Small intestine (tissue), 16 donors: ENCODE measurements at places on chromosomes 5 and 9.

GRCh38 chr9:89453452-89453851 is 44.5 kb downstream of the SEMA4D start:
- DNase-seq, result no peak

DNA sequence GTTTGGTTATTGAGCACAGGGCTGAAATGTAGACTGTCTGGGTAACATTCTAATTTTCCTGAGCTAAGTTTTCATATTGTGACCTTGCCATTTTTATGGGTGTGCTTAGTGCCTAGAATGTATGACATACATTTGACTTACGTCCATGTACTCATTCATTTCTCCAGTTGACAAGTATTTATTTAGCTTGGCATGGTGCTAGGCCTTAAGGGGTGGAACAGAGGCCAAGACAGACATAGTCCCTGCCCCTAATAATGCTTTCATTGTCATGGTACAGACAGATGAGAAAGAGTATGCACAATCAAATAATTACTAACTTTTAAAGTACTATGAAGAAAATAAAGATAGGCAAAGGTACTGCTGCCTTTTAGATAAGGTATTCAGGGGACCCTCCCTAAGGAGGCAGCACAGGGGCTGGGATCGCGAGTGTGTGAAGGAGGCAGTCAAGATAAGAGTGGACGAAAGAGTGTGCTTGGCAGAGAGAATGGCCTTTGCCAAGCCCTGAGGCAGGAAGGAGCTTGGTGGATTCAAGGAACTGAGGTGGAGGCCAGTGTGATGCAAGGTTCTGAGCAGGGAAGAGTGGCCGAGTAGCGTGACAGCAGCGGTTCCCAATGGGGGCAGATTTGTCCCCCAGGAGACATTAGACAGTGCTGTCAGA is 128.0 kb downstream of the PIP5K1B start:
- no peak for DNase-seq

DNA sequence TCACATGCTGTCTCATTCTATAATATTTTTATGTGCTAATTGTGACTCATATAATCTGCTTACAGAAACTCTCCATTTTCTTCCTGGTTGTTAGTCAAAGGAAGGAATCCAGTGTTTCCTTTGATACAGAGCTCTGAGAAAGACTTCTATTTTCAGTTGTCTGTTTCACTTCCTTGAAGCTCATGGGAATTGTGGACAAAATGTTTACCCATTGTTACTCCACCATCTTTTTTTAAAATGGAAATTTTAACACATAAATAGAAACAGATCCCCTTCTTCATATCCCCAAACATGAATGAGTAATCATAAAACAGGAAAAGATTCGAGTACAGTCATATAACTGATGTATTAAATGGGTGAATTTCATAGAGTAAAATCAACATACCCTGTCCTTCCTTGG is 42.0 kb upstream of the KCNN2 start:
- DNase-seq, result no peak

- DNase-seq, result no peak
Measured at GRCh38 chr5:96226941-96227552, 206.0 kb downstream of the PCSK1 start.

DNA sequence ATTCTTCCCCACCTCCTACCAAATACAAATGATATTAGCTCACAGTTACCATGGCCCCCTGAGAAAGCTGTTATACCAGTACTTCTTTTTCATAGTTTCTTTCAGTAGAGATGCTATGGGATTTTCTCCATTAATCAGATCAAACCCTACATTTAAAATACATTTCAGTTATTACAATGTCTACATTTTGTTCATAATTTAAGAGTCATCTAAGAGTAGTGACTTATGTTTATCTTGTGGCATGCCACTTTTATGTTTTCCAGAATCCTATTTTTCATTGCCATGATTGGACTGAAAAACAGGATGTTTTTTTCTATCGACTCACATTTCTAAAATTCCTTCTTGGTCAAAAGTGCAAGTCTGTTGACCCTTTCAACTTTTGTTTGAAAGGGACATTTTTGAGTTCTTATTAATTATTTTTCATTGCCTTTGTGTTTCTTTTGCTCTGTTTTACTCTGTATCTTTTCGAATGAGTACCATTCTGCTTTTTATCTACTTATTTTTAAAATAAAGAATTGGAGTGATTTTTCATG is 77.4 kb upstream of the ANXA1 start:
- DNase-seq, result no peak
